NCI-H2081 (cell line): ENCODE measurements at places on chromosomes 7 and 10.

- no peak for DNase-seq
These were observed 111.5 kb upstream of the AHR start for GRCh38 chr7:17186745-17187530.

DNA sequence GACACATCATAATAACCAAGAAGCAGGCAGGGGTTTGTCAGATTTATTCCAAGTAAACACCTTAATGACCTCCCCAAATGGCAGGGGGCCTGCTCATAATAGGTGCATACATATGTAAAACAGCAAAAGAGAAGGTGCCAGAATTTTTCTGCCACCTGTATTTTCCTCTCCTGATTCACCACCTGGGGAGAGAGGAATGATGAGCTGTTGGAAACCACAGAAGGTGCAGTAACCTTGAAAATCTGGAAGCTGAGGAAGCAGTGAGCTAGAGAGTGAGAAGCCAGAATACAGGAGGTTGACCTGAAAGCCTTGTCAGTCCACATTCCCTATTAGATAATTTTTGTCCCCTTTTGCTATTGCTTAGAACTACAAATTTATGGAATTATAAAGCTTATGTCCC, 46.2 kb upstream of the PDE1C start:
- DNase-seq: no peak

GRCh38 chr10:78620985-78621799, 447.6 kb upstream of the ZMIZ1 start:
- DNase-seq: peak; percentile 53

DNA sequence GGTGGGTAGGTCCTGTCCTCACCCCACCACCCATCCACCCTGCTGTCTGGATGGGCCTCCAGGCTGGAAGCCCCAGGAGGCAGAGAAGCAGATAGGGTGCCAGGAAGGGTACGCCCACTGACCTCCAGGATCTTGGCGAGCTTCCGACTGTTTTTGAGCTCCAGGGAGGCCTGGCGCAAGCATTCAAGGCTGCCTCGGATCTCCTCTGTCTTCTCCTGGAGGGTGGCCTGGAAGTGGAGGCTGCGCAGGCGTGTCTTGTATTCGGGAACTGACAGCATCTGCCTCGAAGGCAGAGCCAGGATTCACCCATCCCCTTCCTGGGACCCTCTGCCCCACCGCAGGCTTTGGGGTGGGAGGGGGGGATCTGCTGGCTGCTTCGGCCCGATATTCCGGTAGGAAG, 48.4 kb downstream of the GRID2IP start:
- no peak for DNase-seq

- DNase-seq: no peak
These were observed 31.5 kb downstream of the MKRN1 start for GRCh38 chr7:140447841-140448240.

- DNase-seq: no peak
These were observed 31.4 kb upstream of the ZNF32 start for GRCh38 chr10:43680035-43680434.

GRCh38 chr7:97439637-97440214, 292.2 kb upstream of the TAC1 start:
- DNase-seq: no peak

- DNase-seq: no peak
These were observed 34.9 kb downstream of the SRPK2 start for GRCh38 chr7:105353752-105354328.

GRCh38 chr7:148473703-148474480, 116.7 kb upstream of the C7orf33 start:
- no peak for DNase-seq

GRCh38 chr10:112006831-112007230, 176.7 kb downstream of the GPAM start:
- no peak for DNase-seq

DNA sequence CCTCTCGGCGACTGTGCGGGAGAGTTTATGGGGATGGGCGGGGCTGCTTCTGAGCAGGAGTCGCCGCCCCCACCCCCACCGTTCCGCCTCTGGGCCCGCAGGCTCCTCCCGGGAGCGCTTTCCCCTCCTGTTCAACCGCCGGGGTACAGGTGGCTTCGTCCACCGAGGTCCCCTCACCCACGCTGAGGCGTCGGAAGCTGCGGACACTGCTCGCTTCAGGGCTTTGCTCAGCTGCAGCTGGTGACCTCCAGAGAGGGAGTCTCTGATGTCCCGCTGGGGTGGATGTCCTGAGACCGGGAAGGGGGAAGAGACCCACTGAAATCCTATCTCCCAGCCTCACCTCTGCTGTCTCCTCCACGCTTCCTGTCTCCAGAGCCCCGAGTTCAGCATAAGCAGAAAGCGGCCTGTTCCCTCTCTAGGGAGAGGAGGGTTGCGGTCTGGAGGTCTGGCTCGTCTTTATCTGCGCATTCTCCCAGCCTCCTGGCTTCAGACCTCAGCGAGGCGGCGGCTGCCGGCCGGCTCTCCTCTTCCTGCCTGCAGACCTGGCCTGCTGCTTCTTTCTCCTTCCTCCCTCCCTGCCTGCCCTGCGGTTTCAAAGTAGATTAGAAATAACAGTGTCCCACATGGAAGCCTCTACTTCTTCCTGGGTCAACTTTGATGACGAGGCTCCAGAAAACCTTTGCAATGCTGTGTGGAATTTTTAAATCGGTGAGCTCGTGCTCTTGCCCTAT, 1.8 kb downstream of the CYP2E1 start:
- DNase-seq: no peak

- peak; percentile 80 for DNase-seq
These were observed 22.3 kb downstream of the IMPDH1 start for GRCh38 chr7:128387216-128388144.
